COR-L47 (cell line): ENCODE measurements at places on chromosomes 5 and 9.

GRCh38 chr9:3863686-3864085, 337.9 kb upstream of the RFX3 start:
- no peak for DNase-seq

- DNase-seq, result no peak
Observed at GRCh38 chr5:76720988-76721569, 5.2 kb downstream of the F2R start.

GRCh38 chr9:95874989-95875304, 544 bp upstream of the ERCC6L2 start:
- no peak for DNase-seq

DNA sequence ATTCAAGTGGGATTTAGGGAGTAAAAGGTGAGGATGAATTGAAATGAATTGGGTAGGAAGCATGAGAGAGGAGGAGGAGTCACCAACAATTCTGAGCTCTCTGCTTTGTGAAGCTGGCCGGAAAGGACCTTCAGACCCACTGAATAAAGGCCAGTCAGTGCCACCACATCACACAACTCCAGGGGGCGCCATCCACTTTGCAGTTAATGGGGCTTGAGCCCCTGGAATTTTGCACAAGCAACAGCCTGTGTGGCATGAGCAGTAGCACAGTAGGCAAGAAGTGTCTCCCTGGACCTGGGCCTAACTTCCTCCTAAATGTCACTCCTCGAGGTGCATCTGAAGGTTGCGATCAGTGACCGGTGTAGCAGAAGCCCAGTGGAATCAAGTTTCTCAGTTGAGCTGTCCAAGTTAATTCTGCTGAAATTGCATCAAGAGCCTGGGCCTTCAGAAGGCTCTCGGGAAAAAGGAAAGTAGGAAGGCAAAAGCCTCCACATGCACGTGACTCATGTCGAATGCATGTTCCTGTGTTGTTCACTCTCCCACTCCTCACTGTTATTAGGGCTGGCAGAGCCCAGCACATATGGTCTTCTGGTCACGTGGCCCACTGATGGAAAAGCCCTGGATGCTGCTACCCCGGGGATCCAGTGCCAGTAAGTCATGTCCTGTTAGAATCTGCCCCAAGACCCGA, 27.8 kb upstream of the GLIS3 start:
- DNase-seq, result no peak
